ENCODE measurements at places on chromosomes 2 and 18.

GRCh38 chr2:27494284-27494943 lies 586 bp downstream of the FNDC4 start:
- no peak for DNase-seq

DNA sequence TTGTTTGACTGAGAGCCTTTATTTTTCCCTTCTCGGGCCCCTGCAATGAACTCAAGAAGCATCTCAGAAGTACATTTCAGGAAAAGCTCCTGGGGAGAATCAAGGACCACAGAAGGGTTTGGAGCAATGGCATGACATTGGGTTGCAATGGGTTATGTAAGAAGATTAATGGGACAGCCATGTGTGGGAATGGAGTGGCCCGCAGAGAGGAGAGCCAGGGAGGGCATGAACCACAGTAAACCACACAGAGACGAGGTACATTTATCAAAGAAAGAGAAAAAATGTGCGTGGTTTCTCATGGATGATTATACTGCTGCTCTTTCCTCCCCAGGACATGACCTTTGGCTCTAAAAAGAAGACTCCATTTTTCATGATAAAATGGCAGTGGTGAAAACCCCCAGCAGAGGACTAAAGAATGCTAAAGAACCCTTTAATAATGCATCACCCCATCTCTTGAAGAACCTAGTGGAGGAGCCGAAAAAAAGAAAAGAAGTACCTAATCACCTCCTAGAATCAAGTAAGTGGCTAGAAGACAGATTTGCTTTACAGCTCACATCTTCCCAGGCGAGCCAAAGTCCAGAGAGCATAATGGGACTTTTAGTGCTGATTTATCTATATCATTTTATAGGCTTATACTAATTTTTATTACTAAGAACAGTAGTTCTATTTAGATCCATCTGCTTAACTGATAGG lies 1.7 kb downstream of the CFAP221 start:
- DNase-seq = no peak

DNA sequence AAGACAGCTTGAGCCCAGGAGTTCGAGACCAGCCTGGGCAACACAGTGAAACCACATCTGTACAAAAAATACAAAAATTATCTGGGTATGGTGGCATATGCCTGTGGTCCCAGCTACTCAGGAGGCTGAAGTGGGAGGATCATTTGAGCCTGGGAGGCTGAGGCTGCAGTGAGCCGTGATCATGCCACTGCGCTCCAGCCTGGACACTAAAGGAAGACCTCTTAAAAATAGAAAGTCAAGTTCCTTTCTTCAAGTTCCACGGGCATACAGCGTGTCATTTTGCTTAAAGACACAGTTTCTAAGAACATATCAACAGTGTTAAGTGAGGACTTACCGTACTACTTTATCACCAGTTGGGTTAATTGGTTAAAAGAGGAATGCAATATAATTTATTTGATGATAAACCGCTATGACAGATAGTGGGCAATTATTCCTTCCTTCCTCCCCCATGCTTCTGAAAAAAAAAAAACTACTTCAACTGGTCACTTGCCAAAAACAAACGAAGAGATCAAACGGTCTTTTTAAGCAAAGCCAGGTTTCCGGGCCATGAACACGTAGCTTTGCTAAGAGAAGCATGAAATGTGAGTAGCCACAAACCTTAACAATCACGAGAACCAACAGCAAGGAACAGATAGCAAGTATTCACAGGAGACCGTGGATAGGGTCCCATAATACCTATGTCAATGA lies 21.4 kb downstream of the AP1S3 start:
- DNase-seq = no peak

GRCh38 chr18:12119358-12119757 lies 25.7 kb downstream of the ANKRD62 start:
- no peak for DNase-seq

GRCh38 chr2:62032096-62032495 lies 126.6 kb downstream of the COMMD1 start:
- no peak for DNase-seq

- no peak for DNase-seq
Observed at GRCh38 chr2:119108186-119108585, 50.4 kb downstream of the C1QL2 start.

DNA sequence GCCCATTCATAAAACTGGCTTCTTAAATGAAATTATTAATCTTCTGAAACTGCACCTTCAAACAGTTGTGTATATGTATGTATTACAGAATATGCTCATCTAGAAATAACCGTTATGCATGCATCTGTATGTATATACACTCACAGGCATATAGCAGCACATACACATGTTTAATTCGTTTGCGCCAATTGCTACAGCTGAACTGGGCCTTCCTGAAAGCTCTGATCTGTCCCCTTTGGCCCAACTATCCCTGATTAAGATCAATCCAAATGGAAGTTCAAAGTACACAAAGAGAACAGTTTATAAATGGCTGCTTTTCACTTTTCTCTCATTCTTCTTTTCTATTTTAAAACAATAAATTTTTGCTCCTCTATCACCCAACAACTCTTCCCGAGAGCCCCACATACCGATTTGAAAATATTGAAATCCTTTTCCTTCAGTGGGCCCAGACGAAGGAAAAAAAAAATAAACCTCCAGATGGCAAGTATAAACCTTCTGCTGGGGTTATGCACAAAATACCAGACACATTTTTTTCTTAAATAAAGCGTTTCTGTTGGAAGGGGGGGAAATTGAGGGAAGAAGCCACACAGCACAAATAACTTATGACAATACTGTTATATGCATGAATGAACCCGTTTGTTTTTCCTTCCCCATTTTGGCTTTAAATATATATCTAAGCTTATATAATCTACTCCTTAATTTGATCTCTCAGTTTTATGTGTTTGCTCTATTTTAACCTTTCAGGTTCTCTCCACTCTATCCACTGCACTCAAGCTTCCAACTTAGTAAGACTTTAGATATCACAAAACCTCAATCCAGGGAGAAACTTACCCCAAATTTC lies 267.3 kb downstream of the TCF4 start:
- DNase-seq = no peak
